Stimulated activated CD4-positive, alpha-beta T cell treated with anti-CD3 and anti-CD28 coated beads, Interleukin-12 subunit alpha, Interleukin-12 subunit beta, amount 100 ng/mL, for 24 hours (primary cell): ENCODE measurements at places on chromosomes 12 and 14.

DNA sequence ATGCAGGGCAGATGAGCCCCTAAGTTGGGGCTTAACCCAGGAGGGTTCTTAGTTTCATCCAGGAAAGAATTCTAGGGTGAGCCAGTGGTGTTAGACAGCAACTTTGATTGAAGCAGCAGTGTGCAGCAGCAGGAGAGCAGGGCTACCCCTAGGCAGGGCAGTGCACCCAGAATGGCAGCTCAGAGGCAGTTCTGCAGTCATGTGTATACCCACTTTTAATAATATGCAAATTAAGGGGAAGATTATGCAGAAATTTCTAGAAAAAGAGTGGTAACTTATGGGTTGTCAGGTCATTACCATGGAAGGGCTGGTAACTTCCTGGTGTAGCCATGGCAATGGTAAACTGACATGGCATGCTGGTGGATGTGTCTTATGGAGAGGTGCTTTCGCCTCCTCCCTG lies 297.5 kb downstream of the PCNX1 start:
- DNase-seq: no peak

DNA sequence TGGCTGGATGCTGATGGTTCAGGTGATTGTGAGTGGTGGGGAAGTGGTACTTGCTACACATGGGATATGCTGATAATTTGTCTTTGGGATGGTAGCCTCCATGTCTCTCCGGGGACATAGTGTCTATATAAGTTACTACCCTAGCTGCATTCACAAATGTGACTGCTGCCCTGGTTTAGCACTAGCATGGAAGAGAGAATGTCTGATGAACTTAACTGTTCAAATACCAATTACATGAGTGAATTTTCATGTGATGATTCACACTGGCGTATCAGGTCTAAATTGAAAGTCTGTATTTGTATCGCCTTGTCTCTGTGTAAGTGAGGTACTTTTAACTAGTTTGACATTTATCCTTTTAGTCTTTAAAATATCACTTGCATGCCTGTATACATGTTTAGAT lies 34.4 kb downstream of the ATF7IP start:
- DNase-seq: no peak

GRCh38 chr14:32567543-32568384 lies 238.7 kb downstream of the AKAP6 start:
- DNase-seq: no peak

DNA sequence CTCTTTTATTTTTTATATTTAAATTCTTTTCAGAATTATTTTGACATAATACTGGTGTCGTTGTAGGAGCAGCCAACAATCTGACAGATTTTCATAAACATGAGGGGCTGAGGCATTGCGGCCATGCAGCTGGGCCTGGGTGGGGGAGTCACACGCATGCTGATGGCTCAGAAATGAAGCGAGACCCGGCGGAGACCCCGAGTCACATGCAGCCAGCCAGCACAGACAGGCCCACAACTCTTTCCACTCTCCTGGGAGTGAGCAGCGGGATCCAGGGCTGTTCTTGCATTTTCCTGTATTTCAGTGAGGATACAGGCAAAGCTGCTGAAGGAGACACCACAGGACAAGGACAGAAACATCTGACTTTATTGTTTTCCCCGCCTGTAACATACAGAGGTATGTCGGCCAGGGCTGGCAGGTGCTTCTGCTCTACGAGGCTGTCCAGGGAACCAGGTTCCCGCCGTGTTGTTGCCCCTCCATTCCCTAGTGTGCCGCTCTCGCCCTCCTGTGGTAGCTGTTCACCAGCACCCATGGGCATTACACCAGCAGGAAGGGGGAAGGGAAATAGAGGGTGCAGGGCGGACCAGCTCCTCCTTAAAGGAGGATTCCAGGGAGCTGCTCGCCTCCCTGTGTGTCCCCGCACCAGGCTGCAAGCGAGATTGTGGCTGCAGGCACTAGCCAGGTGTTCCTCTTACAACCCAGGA lies 30.5 kb downstream of the FZD10 start:
- no peak for DNase-seq

GRCh38 chr12:72024613-72025012 lies 86.0 kb downstream of the TPH2 start:
- no peak for DNase-seq
